ENCODE measurements at places on chromosomes 12 and 14.

DNA sequence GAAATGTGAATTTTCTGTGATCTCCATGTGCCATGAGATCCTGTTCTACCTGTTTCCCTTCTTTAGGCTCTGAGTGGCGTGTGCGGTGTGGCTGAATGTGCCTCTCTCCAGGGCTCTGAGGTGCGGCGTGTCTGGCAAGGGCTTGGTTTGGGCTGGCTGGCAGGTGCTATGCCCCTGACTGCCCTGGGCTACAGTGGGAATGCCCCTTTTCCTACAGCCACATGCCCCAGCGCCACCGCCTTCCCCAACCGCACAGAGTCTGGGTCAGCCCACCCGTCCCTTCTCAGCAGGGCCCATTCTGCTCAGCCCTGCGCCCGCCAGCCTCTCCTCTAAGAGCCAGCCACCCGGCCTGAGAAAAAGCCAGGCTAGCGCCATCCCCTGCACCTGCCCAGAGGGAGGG, 24.7 kb downstream of the BTBD6 start:
- no peak for DNase-seq

DNA sequence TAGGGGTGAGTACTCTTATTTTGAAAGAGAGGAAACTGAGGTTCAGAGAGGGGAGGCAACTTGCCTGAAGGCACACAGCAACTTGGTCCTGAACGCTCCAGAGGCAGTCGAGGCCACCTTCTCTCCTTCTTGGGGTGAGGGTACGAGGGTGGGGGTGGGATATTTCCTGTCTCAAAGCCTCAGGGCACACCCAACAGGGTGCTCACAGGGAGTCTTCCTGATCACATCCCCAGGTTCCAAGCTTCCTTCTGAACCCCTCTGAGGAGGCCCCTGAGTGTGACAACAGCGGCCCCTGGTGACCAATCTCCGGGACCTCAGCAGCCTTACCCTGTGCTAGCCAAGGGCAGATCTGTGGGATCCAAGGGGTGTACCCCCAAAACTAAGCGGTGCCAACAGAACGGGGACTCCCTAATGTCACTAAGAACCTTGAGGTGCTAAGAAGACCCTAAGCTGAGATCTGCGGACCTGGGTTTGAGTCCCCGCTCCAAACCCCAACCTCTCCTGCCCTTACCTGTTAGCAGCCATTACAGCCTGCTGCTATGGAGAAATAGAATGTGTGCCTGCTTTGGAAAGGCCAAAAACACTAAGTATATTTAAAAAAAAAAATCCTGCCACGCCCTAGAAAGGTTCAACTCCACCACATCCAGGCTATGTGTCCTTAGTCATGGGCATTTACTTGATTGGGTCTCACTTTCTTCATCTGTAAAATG, 57.9 kb downstream of the TRPV4 start:
- peak; percentile 56 for DNase-seq

DNA sequence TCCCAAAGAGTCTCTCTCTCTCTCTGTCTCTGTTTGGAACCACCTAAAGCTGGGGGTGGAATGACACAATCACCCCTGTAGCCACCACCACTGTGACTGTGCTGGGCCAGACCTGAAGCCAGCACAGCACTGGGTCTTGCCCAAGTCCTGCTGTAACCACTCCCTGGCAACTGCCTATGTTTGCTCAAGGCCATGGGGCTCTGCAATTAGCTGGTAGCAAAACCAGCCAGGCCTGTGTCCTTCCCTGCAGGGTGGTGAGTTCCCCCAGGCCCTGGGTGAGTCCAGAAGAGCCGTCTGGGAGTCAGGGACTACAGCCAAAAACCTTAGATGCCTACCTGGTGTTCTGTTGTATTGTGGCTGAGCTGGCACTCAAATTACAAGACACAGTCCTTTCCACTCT, 50.8 kb downstream of the DGLUCY start:
- DNase-seq = no peak

- no peak for DNase-seq
Observed at GRCh38 chr12:116319898-116320621, 42.6 kb upstream of the MED13L start.

- DNase-seq = no peak
Observed at GRCh38 chr12:100251917-100252316, 15.0 kb downstream of the DEPDC4 start.

GRCh38 chr12:94879542-94879941, 124.0 kb downstream of the NDUFA12 start:
- DNase-seq = no peak

- no peak for DNase-seq
Observed at GRCh38 chr14:41608681-41609390, 2.2 kb downstream of the LRFN5 start.

GRCh38 chr14:96364962-96365361, 1.6 kb downstream of the GSKIP start:
- DNase-seq = no peak

- no peak for DNase-seq
Observed at GRCh38 chr14:51701951-51702350, 50.2 kb downstream of the FRMD6 start.

DNA sequence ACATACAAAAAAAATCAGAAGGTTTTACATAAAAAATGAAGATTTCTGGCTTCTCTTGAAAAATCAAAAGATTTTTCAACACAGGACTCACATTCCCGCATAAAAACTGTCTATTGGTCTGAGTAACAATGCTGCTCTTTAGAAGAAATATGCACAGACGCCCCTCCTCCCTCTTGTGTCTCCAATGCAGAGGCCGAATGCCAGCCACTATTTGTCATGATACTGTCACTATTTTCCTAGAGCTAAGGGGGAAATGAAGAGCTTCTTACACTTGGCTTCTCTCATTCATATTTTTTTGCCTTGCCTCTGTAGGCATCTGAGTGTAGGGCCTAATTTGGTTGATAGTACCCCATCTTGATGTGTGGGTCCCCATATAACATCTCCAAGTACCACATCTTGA, 98.0 kb downstream of the BBS10 start:
- no peak for DNase-seq

DNA sequence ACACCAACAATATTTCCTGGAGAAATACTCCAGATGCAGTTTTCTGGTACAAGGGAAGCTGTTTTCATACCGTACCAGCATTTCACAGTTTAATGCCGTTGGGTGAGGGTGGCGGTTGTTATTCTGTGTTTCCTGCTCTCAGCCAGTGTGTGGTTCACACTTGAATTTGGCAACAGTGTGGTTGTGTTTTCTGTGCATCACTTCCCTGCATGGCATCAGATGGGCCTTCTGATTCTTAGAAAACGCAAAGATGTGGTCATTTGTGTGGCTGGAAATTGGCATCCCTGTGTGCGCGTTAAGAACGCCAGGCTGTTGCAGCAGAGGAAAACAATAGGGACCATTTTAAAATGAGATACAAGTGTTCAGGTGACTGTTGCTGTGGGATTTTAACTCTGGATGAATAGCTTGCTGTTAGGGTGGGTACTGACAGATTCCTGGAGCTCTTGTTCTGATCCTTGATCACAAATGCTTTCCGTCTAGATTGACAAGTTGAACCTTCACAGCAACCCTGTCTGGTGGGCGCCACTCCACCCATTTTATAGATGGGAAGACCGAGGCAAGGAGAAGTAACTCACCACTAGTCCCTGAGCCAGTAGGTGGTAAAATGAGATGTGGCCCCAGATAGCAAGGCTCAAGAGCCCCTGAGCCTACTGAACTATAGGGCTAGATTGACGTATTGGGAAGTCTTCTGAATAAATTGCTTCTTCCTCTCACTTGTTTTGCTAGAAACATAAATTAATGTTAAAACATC, 231.2 kb downstream of the CHST11 start:
- DNase-seq = no peak

DNA sequence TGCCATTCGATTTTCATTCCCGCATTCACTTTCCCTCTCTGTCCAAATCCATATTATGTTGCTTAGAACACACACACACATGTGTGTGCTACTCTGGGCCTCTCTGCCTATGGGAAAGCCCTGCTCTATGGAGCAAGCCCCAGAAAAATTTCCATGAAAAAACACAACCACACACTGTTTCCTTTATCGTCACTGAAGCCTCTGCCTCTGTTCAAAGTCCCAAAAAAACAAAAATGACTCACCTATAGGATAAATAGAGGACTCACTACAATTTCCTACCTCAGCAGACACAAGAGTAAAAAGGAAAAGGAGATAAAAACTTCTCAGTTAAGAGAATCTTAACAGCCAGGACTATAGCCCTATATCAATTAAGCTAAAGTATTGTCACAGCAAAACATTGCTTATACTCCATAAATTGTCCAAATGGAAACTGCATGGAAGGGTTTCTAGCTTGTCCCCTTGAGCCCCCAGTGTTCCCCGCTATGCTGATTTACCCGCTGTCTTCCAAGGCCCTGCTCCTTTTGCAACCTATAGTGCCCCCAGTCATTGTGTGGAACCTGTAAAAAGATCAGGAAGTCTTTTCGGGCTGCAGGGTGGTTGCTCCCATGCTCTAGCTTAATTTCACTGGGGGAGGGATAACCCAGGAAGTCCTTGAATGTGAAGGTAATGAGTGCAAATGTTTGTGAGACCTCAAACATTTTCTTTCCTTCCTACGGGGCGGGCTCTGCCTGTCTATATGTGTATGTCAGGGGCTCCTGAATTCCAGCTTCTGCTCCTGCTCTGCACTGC, 11.1 kb upstream of the PIP4K2C start:
- DNase-seq = no peak

- no peak for DNase-seq
Observed at GRCh38 chr14:24459331-24459730, 16.8 kb upstream of the SDR39U1 start.

GRCh38 chr14:90715993-90716392, 100.2 kb downstream of the TTC7B start:
- no peak for DNase-seq

DNA sequence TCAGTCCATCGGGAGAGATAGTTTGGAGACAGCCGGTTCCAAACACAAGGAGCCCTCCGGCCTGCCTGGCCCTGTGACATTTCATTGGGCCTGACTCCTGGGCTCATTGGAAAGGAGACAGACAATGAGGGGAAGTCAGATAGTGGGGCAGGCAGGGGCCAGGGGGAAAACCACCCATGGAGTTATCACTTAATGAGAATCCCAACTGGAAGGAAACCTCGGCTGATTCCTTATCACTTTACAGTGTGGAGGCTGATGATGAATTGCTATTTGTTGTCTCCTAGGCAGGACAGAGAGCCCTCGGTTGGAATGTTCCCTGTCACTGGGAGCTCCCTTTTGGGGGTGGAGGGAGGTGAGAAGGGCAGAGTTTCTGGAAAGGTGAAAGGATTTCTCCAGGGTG, 44.4 kb downstream of the TBX5 start:
- no peak for DNase-seq

DNA sequence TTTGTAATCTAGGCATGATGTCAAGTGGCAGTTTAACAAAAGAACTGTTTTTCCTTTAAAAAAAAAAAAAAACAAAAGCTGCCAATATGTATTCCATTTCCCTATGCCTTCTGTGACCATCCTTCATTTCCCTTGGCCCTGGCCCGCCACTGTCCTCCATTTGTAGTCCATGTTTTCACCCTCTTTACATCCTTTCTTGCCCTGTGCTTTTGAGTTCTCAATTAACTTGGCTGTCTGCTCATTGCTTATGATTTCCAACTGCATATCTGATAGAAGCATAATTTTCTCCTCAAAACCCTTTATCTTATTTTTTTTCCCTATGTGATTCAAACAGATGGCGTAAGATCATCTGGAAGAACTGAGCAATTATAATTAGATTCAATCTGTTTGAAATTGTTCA, 297.5 kb downstream of the NAV3 start:
- DNase-seq = no peak

GRCh38 chr14:82872494-82872893, 1338.8 kb upstream of the SEL1L start:
- DNase-seq = no peak

Data from T follicular helper cell (primary cell).